ENCODE measurements at places on chromosomes 6 and 20.

- DNase-seq = no peak
Measured at GRCh38 chr20:62979876-62980373, 26.8 kb downstream of the BHLHE23 start.

DNA sequence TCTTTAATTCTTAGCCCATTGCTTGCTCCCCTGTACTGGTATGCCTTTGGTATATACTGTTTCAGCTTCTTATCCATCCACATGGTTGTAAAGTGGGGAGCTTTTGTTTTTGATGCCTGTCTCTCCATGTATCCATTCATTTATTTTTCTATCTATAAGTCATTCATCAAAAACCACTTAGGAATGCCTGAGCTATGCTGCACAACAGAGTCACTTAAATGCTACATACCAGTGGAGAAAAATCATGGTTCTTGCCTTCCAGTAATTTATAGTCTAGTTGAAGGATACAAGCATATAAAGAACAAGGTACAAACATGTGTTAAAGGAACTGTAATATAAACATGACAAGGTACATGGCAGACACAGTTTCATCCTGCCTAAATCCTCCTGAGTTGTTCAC is 347.3 kb downstream of the NRN1 start:
- DNase-seq = no peak

DNA sequence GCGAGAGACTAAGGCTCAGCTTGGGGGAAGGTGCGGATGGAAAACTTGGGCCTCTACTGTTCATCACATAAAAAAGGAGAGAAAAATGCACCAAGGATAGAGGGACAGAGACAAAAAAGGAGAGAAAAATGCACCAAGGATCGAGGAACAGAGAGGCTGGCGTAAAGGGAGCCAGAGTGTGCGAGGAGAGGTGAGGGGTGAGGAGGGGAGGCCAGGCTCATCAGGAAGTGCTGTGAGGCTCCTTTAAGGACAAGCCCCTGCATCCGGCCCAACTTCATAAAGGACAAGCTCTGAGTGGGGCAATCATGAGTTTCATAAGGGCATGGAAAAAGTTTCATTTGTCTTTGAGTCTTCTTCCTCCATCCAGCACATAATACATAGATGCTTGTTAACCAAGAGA is 117.2 kb upstream of the NXT1 start:
- DNase-seq = no peak

GRCh38 chr20:33549229-33549999 is 59.5 kb downstream of the CBFA2T2 start:
- DNase-seq = no peak

DNA sequence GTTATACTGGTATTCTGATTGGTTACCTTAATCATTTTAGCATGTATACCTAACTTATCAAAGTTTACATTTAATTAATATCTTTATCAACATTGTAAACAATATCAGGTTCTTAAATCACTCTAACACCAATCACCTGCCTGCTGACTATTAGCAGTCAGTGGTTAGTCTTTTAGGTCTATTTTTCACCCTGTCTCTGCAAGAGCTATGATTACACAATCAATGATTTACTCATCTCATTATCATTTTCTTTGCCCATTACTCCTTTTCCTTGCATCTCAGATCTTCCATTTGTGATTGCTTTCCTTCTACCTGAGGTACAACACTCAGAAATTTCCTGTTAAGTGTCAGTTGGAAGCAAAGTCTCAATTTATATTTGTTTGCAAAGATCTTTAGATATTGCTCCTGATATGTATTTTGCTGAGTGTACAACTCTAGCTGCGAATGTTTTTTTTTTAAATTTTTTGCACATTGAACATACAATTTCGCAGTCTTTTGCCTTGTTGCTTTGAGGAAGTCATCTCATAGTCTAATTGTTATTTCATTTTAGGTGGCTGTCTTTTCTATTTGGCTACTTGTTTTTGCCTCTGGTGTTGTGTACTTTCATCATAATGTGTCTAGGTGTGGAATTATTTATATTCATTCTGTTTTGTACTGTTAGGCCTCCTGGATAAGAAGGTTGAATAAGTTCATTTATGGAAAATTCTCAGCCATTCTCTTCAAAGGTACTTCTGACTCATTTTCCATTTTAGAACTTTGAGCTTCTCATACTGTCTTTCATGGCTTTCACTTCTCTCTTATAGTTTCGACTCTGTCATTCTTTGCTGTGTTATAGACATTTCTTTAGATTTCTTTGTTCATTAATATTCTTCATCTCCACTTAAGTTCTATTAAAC is 104.9 kb upstream of the CEP162 start:
- DNase-seq = no peak

DNA sequence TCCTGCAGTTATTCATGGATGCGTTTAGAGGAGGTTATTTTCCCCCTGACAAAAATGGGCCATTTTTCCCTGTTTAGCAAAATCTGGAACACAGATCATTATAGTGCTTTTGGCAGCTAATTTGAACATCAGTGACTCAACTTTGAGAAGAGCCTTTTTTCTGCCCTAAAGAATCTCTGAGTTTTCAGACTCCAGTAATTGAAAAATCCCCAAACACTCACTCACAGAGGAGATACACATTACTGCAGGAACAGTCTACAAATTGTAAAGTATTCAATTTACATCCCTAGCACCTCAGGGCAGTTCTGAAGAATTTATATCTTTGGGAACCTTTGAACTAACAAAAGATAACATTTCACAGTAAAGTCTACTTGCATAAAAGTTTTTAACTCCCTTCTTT is 966.6 kb upstream of the SLC35B3 start:
- no peak for DNase-seq

DNA sequence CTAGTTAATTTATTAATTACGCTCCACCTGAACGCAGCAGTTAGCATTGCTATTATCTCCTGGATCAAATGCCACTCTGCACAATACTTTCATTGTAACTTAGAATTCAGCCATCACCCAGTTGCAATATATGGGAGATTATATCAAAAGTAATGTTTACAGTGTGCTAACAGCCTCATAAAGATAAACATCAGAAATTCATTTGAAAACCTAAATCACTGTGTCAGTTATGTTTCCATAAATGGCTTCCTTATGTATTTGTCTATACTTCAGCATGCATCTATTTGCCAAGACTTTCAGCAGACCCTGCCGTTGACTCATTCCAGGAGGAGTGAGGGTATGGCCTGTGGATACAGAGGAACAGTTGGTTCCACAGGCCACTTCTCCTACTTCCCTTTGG is 300.1 kb downstream of the TFAP2B start:
- DNase-seq = no peak

DNA sequence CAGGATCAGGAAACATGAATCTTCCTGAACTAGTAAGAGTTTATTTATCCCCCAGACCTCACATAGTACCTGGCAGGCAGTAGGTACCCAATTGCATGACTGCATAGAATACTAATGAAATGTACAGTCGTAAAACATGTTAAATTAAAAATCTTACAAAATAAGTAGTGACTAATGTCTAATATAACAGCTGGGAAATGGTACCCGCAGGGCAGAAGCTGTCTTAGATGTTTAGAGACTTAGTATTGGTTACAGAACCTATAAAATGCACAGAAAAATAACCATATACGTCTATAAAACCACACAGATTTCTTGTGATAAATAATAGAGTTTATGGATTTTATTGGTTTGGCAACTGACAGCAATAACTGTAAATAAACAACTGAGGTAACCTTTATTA is 139.1 kb upstream of the GMDS start:
- no peak for DNase-seq

DNA sequence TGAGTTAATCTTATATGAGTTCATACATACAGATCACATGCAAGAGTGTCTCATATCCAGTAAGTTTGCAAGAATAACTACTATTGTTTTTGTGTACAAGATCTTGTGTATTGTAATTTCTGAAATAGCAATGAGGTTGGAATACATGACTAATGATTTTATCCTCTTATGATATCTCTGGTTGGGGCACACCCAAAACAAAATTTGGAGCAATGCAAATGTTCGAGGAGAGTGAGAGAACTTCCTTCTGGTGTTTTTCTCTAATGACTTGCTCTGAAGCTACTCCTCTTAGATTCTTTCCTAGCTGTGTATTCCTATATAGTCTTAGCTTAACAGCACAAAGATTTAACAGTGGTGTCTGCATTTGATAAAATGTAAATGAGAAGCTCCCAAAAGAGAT is 252.5 kb downstream of the LAMA2 start:
- DNase-seq = no peak

DNA sequence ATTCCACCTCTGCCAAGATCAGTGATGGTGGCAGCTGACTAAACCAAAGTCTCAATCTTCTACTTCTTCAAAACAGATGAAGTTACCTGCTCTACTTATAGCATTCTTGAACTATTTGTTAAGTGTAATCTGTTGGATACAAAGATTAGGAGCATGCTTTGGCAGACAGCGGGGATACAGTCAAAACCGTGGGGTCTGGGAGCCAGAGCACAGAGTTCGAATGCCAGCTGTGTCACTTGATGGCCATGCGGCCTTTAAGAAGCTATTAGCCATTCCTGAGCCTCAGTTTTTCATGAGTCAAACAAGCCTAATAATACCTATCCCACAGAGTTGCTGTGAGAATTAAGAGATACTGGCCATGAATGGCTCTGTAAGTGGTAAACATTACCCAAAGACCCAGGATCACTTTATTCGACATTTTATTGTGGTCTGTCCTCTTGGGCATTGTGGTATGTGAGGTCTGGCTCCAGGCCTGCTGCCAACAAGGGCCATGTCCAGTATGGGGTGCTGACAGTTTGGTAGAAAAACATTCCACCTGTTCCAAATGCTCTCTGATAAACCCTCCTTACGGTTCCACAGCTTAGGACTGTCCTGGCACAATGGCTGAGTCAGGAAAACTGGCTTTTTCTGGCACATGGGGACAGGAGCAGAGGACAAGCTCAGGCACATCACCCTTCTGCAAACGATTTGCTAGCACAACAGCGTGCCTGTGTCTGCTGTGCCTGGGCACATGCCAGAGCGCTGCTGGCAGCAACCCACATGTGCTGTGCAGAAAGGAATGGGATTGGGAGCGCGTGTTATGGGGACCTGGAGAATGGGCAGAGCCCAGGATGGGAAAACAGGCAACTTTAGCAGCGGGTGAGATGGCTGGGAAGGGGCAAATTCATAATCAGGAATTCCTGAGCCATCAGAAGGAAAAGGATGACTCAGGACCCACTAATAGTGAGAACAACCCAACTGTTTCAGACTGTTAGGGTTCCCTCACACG is 15.7 kb upstream of the FAM83C start:
- DNase-seq = peak; percentile 26

DNA sequence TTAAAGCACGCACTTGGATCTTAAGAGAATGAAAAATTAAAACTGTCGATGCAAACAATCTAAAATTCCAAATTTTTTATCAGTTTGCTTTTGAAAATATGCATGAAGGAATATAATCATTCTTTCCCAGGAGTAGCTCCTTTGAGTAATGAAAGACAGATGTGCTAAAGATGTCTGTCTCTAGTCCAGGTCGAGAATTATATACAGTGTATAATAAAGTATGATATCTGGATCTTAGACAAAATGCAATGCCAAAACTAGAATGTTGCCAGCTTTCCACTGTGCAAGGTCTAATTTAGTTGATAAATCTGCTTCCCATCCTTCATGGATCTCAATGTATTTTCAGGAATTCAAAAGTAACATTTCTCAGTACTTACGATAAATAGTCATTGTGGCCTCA is 65.1 kb upstream of the ADGRG6 start:
- no peak for DNase-seq

- DNase-seq = no peak
Measured at GRCh38 chr6:112743323-112743722, 396.2 kb downstream of the RFPL4B start.

DNA sequence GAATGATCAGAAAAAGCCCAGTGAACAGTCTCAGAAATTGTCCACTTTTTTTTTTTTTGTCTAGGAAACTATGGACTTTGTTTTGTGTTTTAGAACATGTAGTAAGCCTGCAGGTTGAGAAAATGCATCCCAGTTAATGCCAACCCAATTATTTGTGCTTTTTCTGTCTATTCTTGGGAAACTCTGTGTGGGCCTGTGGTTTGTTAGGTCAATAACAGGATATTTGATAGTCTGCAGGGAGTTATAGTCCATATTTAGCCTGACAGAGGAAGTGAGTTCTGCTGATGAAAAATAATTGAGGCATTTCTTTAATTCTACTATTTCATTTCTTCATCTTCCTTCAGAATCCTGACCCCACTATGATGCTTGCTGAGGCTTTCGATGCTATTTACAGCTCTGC is 154.0 kb upstream of the LAMP5 start:
- no peak for DNase-seq

DNA sequence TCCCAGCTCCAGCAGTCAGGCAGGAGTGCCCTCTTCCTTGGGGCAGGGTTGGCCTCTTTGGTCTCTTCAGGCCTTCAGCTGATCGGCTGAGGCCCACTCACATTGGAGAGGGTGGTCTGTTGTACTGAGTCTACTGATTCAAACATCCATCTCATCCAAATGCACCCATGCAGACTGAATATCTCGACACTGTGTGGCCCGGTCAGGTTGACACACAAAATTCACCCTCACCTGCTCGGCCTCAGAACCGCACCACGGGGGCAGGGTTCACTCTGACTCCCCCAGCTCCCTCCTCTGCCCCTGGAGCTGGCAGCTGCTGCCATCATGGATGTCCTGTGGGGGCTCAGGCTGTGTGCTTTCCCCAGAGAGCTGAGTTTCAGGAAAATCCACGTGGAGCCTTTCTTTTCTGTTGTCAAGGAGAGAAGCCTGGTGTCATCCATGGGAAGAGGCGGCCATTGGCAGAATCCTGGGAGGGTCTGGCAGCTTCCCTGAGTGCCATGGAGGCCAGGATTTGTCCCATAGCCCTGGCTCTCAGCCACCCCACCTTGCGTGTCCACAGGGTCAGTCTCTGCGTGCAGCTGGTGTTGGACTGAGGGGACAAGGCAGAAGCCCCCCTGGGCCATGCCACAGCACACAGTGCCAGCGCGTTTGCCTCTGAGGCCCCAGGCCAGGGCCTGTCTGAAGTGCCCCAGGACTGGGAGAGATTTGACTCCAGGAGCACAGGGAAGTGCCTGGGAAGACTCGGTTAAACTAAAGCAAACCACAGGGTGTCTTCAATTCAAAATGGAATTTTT is 114.1 kb downstream of the ERMARD start:
- no peak for DNase-seq

DNA sequence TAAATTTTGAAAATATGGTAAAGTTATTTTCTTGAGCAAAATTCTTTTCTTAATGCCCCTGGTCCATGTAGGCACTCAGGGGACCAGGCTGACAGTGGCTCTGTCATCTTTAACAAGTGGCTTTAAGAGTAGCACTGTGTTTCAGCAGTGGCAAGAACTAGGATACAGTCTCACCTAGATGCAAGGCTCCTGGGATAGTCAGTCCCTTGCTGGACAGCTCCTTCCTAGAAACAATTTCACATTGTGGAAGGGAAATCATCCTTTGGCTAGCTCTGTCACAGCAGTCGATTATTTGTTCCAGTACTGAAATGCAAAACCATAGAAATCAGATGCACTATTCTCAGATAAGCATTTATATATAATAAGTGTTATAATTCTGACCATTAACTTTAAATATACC is 175.4 kb upstream of the KCNQ5 start:
- no peak for DNase-seq

DNA sequence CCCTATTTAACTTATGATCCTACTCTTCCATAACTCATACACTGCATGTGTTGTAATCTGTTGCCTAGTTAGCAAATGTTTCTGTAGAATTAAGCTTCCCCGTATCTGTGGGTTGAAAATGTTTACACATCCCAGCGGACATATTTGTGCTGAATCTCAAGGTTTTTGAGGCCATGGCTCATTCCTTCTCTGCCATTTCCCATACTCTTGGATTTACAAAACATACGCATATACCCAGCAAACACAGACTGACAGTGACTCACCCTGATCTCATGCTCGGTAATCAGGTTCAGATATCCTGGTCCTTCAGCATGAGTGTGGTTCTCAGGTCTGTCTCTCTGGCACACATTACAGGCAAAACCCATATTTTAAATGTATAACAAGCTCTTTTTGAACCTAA is 58.7 kb downstream of the AGPAT4 start:
- DNase-seq = no peak
